ENCODE measurements at places on chromosomes 5 and 9.

DNA sequence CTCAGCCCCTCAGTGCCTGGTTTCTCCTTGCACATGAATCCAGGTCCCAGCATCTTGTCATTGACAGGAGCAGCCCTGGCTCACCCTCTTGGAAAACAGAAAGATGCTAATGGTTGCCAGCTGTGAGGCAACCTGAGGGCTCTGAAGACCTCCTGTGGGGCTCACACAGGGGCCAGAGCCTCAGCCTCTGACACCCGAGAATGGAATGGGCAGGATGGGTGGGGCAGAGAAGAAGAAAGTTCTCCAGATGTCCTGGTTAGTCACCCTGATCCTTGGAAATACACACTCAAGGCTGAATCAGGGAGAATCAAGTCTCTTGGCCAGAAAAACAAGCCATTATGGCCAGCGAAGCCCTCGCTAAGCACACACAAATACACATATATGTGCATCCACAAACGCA, 32.3 kb upstream of the SPATA31E1 start:
- peak; percentile 23 for DNase-seq

DNA sequence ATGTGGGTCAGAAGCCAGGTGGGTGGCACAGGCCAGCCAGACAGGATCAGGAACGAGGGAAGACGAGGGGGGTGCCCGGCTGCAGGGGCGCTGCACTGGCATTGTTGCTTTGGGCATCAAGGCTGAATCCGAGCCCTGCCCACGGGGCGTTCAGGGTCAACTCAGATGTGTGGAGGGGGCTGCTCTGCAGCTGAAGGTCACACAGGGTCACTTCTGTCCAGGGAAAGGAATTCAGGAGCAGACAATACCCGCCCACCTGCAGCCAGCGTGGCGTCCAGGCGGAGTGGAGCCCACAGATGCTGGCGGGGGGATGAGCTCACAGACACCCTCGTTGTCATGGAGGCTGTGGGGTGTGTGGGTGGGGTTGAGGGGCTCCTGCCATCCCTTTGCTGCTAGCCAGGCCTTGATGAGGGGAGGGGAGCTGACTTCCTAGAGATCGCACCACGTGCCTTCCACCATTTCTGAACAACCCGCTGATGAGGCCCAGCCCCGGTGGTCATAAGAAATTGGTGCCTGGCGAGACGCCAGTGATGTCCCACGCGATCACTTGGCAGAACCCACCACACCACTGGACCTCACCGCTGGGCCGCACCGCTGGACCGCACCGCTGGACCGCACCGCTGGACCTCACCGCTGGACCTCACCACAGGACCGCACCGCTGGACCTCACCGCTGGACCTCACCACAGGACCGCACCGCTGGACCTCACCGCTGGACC, 31.2 kb downstream of the MRPL36 start:
- DNase-seq = no peak

- no peak for DNase-seq
Measured at GRCh38 chr5:132069994-132070393, 3.6 kb upstream of the CSF2 start.

- no peak for DNase-seq
Measured at GRCh38 chr5:146447734-146448380, 724 bp downstream of the TCERG1 start.

- DNase-seq = no peak
Measured at GRCh38 chr9:98465799-98466198, 210.3 kb upstream of the TBC1D2 start.

- no peak for DNase-seq
Measured at GRCh38 chr9:99352826-99353225, 130.7 kb downstream of the SEC61B start.

- DNase-seq = no peak
Measured at GRCh38 chr9:117414220-117414905, 494 bp downstream of the ASTN2 start.

DNA sequence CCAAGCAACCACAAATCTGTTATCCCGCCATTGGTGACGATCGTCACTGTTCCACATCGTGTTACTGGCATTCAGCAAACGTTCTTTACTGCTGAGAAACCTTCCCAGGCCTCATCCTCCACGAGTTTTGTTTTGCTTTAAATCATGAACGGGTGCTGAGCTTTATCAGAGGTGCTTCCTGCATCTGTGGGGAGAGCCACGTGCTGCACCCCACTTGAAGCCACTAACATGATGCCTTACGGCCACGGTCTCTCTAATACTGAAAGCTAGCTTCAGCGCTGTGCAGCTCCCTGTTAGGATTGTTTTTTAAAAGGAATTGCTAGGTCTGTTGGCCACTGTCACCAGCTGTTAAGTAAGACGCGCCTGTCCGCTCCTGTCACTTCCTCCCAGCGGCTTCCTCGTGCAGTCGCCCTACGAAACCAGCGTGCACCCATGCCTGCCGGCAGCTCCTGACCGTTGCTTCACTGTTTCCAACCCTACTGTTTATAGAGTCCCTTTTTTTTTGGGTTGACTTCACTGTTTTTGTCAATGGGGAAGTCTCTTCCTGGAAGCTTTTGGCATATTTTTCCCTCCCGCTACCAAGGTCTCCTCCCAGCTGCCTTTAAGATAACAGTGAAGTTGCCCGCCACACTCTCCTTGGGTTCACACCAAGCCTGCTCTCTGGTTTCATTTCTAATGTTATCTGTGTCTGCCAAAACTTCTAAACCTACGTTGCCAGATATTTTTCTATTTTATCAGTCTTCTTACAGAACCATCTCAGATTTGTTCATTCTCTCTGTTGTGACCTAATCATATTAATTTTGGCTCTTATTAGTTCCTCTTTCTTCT, 20.3 kb downstream of the LPCAT1 start:
- DNase-seq = no peak

DNA sequence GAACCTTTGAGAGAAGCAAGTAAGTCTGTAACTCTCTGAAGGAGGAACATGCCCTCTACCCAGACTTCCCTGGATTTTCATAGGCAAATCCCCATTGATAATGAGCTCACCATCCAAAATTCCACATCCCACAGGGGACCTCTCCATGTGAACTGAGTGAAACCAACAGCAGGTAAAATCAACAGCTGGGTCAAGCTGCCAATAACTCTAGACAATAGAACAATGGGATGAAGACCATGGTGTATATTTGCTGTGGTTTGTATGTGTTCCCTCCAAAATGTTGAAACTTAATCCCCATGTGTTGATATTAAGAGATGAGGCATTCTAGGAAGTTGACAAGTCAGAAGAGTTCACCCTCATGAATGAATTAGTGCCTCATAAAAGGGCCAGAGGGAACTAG, 110.2 kb upstream of the MYO10 start:
- no peak for DNase-seq

GRCh38 chr5:20514145-20514544, 526.1 kb upstream of the CDH18 start:
- no peak for DNase-seq

DNA sequence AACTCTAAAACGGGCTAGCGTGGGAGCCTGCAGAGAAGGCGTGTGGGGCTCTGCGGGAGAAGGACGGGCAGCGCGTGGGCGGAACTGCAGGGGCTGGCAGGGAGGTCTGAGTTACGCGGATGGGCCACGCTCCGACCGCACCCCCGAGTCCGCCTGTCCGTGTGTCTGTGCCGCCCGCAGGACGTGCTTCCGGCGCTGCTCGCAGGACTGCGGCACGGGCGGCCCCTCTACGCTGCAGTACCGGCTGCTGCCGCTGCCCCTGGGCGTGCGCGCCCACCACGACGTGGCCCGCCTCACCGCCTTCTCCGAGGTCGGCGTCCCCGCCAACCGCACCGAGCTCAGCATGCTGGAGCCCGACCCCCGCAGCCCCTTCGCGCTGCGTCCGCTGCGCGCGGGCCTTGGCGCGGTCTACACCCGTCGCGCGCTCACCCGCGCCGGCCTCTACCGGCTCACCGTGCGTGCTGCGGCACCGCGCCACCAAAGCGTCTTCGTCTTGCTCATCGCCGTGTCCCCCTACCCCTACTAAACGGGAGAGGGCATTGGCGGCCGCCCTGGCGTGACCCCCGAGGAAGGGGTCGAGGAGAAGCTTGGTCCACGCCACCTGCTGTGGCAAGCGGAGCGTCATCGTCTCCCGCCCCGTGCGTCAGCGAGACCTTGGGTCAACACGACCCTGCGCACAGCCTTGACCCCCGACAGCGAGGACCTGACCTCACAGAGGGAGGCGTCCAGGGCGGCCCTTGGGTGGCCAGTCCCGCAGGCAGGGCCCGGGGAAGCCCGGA, 11.4 kb upstream of the ASS1 start:
- no peak for DNase-seq

DNA sequence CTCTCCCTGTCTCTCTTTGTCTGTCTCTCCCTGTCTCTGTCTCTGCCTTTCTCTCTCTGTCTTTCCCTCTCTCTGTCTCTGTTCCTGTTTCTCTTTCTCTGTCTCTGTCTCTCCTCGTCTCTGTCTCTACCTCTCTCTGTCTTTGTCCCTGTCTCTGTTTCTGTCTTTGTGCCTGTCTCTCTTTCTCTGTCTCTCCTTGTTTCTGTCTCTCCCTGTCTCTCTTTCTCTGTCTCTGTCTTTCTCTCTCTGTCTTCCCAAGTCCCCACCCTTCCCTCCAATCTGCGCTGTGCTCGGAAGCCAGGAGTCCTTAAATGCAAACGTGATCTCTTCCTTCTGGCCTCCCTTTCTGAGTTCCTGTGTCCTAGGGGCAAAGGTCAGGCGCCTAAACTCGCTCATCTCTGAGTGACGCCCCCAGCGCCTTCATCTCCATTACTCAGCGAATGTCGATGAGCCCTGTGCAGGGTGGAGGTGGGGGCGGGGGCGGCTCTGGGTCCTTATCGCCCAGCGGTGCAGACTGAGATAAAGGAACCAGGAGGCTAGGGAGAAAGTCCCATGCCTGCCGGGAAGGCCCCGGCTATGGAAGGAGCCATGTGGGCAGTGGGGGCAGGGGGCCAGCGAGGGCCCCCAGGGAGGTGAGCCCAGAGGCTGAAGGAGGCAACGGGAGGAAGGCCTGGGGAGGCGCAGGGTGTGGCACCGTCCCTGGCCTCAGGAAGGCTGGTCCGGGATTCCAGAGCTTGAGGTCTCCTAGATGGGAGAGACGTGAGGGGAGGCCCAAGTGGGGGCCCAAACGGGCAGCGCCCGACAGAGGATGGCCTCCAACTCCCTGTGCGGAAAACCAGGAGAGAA, 1.5 kb upstream of the SLC6A19 start:
- no peak for DNase-seq

GRCh38 chr5:96753848-96754247, 53.9 kb downstream of the ERAP1 start:
- no peak for DNase-seq

DNA sequence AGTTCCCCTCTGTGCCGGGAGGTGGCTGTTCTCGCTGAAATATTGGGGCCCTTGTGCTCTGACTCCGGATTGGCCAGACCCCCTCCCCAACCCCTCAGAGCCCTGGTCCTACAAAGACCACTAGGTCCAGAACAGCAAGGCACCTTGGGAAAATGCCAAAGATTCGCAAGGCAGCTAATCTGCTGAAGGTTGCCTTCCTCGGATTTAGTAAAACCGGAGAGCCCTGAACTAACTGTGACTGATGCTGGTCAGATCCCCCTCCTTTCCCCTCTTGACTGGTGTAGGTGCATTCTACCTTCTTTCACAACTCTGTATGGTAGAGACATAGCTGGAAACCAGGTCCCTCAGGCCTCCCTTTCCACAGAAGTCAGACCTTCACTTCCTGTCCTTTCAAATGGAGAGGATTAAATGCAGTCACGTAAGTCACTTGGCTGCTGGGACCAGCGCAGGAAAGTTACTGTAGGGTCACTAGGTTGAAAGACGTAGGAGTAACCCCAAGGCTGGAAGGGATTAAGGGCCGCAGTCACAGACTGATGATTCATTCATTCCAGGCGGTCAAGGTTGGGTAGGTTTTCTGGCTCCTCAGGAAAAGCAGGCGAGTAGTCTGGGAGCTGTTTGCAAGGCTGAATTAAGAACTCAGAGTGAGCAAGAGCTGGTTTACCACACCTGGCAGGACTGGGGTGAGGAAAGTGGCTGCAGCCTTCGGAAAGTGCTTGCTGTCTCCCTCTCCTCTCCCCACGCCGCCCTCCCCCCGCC, 5.3 kb downstream of the BARX1 start:
- DNase-seq = no peak

DNA sequence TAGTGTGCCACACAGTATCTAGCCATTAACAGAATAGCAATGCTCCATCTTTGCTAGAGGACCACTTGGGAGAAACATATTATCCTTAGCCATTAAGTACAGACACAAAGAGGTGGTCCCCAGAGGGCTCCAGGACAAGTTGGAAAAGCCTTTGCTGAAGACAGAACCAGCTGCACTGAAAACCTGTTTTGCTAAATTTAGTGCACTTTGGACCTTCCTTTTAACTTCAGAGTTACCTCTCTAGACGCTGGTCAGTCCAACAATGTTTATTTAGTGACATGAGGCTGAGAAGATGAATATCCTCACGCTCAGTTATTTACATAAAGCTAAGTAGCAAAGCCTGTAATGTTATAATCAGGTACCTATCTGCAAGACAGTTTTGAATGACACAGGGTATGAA, 265.0 kb upstream of the ZNF608 start:
- DNase-seq = no peak

- DNase-seq = no peak
Measured at GRCh38 chr5:73297430-73297829, 124.4 kb downstream of the TMEM174 start.

GRCh38 chr9:38044706-38045105, 24.3 kb downstream of the SHB start:
- no peak for DNase-seq

DNA sequence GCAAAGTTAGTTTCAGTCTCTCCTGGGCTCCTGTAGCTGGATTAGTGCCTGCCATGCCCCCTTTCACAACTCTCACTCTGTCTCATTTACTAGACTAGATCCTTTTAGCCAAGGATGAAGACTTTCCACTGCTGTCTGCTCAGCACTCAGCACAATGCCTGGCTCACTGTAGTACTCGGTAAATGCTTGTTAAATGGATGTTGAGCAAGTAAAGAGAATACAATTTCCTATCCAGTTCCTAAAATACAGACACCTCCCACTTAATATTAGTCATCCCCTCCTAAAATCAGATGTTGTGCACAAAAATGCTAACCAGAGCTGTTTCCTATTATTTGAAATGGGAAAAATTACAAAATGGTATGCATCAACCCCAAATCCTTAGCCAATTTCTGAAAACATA, 195.8 kb downstream of the SREK1 start:
- DNase-seq = no peak

GRCh38 chr9:38621434-38622287, 1.3 kb upstream of the ANKRD18A start:
- DNase-seq = no peak

Data from AG04449 (cell line).